SHP77 treated with DMSO at 0.1 percent for 48 hours (cell line): ENCODE measurements at places on chromosomes 3 and 15.

DNA sequence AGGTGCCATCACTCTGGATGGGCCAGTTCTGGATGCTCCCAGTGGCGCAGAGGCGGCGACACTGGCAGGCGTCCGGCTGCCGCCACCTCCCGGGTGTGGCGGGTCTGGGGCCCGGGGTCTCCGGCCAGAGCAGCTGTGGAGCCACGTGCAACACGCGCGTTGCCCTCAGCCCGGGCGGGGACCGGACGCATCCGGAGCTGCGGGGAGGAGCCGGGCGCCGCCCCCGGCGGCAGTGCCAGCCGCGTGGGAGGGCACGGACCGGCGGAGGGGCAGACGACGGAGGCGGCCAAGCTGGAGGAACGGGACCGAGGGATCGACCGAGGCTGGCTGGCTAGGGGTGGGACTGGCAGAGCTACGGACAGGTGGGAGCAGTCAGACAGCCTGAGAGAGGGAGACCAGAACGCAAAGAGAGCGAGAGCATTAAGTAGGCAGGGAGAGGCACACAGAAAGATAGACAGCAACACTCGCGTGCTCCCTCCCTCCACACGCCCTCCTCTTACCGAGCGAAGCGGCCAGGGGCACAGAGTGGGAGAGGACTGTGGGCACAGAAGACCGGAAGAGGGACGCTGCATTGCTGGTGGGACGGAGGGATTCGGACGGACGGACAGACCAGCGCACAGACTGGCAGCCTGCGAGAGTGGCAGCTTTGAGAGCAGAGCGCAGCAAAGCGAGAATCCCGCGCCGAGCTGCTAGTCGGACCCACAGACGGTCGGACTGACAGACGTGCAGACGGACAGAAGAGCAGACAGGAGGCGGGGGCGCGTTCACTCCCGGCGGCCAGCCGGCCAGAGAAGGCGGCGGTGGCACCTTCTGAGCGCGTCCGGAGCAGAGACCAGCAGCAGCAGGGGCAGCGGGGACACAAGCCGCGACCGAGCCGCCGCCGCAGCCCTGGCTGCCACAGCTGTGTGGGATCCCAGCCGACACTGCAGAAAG is at the start of gene ARPP21:
TSS of gene ARPP21 (plus strand) at position 272 of the 933 bp plus-strand sequence. CDS start 42,227 bp downstream, outside the sequence.
- DNase-seq: no peak

- DNase-seq: no peak
Observed at GRCh38 chr3:178297199-178297598, 239.0 kb upstream of the KCNMB2 start.

- no peak for DNase-seq
Observed at GRCh38 chr3:151384741-151385174, at the start of gene P2RY12. Gene P2RY12 (minus strand): TSS chr3:151384753. CDS start chr3:151338845, 45,908 bp downstream.

DNA sequence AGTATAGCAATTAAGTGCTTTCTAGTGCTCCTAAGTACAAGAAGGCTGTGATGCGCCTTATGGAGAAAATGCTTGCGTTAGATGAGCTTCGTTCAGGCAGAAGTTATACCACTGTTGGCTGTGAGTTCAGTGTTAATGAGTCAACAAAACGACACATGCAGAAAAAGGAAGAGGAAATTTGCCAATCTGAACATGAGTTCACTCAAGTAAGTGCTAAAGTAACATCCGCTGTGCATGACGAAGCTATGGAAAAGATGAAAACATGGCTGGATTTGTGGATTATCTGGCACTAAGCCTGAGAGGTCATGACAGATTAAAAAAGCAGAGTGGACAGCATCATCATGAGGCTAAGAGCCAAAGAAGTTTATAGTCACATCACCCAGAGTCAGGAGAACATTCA is 36.9 kb downstream of the SH3BP5 start:
- no peak for DNase-seq

DNA sequence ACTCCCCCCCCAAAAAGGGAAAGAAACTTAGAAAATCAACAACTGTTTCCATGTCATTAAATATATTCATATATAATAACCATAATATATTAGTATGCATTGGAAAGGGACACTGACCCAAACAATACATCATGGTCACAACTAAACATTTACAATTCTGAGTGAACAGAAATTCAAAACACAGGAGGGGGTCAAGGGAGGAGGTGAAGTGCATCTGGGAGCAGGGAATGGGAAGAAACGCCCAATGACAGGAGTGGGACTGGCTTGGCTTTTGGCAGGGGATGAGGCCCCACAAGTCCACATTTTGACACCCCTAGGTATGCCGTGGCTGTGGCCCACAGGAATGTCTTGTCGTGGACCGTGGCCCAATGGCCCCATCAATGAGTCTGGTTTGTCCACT is 41.1 kb downstream of the FGD5 start:
- no peak for DNase-seq

DNA sequence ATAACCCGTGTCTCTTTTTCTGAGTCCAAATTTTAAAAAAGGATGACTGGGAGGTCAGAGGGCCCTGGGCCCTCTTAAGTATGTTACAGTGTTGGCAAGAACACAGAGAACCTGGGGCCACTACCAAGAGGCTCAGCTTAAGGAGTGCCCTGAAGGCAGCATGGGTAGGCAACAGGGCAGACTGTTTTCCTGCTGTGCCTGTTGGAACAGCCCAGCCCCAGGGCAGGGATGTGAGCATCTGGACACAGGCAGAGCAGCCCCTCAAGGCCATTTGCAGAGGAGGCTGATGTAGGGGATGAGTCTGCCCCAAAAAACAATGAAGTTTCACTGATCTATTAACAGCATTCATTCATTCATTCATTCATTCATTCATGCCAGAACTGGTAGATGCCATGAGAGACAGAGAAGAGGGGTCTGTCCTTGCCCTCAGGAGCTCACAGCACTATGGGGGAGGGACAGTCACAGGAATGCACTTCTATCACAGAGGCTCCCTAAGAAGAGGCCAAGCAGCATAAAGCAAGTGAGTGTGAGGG is 2.2 kb upstream of the LTF start:
- DNase-seq: no peak
